ENCODE measurements at places on chromosomes 6 and 20.

GRCh38 chr20:5221061-5221430 is 94.2 kb downstream of the CDS2 start:
- no peak for DNase-seq

DNA sequence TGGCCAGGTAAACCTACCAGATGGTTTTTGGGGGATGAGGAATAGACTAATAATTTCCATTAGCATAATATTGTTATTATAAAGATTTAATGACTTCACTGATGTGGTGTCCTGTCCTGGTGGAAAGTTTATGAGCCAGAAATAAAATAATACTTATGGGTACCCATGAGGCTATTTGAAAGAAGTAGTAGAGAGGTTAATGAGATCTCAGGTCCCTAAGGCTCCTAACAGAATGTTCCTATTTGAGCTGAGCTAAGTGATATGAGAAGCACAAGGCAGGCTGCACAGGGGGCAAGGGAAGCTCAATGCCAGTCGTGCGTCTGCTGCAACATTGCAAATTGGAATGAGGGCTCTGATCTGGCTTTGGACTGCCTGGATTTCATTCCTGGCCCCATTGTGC is 174.1 kb downstream of the BMP2 start:
- no peak for DNase-seq

DNA sequence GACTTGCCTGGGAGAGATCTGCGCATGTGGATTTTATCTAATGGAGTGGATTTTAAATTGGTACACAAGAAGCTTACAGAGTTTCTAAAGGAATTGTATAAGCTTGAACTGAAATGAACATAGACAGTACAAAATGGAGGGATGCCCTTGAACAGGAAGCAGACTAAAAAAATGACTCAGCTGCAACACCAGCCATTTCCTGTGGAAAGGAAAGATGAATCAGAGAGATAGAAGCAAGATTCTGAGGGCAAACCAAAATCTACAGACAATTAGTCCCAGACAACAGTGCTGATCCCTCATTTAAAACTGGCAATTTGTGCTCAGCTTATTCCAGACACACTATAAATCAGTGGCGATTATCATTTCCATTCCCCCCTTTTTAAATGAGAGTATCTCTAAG is 114.6 kb upstream of the TCF21 start:
- no peak for DNase-seq

DNA sequence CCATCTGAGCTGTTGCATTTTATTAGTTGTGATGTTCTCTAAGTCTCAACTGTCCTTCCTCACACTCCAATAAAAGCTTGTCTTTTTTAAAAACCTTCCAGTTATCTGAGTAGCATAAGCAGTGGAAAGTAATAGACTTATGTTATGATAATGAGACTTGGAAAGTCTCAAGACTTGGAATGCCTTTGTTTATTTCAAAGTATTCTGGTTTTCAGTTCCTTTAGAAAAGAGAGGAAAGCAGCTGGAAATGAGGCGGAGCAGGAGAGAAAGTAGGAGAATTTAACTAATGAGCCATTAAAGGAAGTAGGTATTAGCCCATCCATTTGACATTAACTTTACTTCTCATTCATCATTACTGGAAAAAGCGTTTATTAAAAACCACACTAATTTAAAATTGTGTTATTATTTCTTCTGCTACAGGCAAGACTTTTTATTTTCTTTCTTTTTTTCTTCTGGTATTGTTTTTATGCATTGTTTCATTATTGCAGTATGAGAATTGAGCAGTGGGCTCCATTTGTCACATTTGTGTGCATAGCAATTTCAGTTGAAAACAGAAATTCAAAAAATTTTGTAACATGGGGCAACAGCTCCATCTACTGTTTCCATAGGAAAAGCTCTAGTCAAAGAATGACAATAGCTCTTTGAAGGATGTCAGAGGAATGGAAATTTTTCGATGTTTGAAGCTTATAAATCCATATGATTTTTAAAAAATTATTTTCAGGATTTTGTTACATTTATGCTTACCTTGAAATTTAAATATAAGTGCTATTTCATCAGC is 194.8 kb downstream of the COL9A1 start:
- DNase-seq = peak; percentile 37

DNA sequence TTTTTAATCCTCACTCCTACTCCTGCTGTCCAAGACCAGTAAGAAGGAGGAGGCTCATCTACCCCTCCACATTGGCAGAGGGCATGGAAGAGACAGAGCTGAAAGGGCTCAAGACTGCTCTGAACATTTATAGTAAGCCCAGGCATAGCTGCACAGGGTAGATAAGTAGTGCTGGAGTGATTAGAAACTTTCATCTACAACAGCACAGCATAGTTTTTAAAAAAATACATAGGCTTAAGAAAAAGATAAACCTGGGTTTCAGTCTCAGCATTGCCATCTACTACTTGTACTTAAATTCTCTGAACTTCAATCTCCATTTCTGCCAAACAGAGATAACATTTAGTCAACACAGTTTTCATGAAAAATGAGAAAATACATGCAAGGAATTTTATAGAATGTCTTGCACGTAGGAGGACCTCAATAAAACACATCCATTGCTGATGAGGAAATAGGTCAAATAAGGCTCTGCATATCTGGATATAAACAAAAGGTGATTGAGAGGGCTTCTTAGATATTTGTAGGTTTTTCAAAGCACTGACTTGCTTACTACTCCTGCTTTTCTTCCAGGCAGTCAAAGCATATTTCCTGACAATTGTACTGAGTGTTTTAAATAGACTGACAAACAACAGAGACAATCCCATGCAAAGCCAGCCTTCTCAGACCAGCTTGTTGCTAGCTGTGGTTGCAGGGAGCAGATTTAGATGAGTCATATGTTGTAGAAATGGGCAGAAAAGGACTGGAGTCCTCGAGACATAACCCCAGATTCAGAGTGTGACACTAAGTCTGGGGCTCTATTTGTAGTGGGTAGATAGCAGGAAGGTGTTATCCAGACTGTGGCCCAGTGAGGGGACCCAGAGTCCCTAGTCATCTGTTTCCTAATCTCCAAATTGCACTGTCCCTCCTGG is 107.4 kb upstream of the TAB2 start:
- no peak for DNase-seq

GRCh38 chr6:111862314-111862713 is 10.9 kb downstream of the FYN start:
- no peak for DNase-seq

DNA sequence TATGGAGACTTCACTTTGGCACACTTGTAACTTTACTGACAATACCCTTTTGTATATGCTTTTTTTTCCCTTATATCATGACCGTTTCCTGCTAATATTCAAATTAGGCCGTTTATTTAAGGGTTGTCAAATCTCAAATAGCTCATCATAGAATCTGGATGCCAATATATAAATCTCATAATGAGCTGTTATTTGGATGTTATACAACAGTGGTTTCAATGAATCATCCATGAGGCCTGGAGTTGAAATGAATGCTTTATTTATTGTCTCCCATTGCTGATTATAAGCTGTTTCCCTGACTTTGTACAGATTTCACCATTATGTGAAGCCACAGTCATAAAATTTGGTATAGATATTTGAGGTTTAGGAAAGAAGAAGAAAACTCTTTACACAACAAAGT is 256.1 kb downstream of the PLCB1 start:
- no peak for DNase-seq

DNA sequence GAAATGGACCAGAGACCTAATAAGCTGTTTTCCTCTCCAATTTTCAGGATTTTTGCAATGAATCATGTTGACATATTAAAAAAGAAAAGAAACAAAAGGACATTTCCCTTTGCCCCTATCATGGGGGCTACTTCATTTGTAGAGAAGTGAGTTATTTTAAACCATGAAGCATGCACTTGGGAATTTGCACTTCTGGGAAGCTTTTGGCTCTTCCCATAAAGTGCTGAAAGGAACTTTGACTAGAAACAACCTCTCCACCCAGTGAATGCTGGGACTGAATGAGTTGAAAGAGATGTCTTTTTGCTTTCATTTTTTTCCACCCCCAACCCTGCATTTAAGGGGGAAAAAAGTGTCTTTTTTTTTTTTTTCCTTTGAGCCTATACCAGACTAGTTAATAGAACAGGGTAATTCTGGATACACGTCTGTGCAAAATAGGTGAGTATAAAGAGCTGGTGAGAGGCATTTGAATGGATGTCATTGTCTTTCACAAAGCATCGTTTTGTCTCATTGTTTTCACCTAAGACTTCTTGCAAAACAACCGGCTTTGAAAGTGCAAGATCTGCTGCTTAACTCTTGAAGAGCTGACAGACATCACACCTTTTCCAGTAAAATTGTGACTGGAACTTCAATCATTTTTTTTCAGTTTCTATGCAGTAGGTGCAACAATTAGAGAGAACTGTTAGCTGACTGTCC is 138.7 kb upstream of the BACH2 start:
- no peak for DNase-seq

GRCh38 chr6:43435682-43436437 is 8.5 kb downstream of the ABCC10 start:
- no peak for DNase-seq

- no peak for DNase-seq
Measured at GRCh38 chr20:53176134-53176533, 204.0 kb downstream of the TSHZ2 start.

- no peak for DNase-seq
Measured at GRCh38 chr20:19834287-19834686, 76.2 kb downstream of the RIN2 start.

DNA sequence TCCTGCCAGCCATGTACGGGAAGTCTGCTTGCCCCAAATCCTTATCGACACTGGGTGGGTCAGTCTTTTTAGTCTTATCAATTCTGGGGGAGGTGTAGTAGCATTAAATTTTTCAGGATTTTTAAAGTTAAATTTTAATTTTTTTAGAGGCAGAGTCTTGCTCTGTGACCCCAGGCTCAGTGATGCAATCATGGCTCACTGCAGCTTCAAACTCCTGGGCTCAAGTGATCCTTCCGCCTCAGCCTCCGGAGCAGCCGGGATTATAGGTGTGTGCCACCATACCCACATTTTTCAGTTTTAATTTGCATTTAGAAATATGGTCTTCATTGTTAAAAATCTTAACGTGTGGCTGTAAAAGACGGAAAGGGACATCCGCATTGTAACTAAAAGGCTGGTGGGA is 51.9 kb downstream of the BANF2 start:
- DNase-seq = no peak

DNA sequence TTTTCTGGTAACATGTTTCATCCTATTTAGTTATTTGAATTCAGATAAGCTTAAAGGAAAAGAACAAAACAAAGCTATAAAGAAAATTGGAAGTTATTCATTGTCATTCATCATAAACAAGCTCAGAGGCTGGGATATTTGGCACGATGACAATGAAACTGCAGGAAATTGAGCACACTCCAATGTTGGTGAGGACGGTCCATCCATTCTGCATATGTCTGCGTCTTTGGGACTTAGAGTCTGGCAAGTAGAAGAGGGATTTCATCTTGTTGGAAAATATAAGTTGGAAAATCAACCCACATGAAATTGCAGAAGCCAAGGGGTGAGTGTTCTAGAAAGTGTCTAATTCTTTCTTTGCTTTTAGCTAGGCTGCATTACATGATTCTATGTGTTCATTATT is 78.4 kb downstream of the HDGFL1 start:
- peak; percentile 32 for DNase-seq

GRCh38 chr6:154894902-154895301 is 100.2 kb upstream of the TIAM2 start:
- DNase-seq = no peak

DNA sequence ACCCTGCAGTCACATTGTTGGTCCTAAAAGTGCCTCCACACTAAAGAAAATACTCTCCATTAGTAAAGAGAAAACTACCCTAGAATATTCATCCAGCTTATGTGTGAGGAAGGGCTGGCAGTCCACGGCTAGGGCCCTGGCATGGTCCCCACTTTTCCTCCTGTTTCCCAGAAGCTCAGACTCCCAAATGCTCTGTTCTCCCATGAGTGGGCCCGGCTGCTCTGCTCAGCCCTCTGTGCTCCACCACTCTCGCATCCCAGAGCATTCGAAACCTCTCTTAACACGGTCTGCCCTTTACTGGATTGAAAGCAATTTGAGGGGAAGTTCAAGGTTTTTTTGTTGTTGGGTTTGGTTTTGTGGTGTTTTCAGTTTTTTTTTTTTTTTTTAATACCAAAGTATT is 61.8 kb downstream of the APCDD1L start:
- no peak for DNase-seq

DNA sequence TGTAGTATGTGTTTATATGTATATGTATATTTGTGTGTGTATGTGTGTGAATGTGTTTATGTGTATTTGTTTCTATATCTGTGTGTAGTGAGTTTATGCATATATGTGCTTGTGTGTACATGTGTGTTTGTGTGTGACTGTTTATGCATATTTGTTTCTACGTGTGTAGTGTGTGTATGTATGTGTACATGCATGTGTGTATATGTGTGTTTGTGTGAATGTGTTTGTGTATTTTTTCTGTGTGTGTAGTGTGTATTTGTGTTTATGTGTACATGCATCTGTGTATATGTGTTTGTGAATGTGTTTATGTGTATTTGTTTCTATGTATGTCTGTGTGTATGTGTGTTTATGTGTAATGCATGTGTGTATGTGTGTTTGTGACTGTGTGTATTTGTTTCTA is 12.1 kb upstream of the SMOC2 start:
- DNase-seq = no peak

DNA sequence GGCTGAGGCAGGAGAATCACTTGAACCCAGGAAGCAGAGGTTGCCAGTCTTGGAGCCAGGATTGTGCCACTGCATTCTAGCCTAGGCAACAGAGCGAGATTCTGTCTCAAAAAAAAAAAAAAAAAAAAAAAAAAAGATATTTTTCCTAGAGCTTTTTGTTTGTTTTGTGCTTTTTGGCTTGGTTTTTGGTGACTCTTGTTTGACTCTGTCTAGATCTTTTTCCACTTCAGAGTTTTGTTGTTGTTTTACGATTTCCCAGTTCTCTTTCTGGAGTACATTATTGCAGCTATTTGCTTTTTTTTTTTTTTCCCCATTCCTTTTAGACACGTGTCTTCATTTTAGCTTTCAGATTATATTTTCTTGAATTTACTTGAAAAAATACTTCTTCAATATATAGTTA is 67.0 kb upstream of the AKAP12 start:
- DNase-seq = no peak

DNA sequence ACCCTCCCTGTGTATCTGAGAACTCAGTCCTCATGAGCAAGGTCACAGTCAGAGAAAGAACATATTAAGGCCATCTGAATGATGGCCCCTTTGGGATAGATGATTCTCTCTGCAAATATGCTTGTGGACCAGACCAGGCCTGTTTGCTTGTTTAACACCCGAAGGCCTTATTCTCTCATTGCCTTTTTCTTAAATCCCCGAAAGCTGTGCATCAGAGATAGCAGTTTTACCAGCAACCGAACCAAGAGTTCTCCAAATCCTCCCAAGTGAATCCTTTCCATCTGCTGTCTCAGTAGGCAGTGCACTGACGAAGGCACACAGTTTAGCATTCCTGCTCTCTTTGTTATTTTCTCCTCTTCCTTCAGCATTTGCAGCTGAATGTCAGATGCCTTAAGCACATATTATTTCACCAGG is 79.8 kb downstream of the TRMT6 start:
- no peak for DNase-seq

Measured in COR-L47 (cell line).